Frontal cortex (tissue), 4 donors: ENCODE measurements at places on chromosomes 11 and 22.
A peak's percentile ranks its signal among the peaks of the same experiment; 100 is the strongest.

GRCh38 chr11:122816761-122817520 is 21.4 kb upstream of the CRTAM start:
- DNase-seq: no peak

- peak; percentile 59 for DNase-seq
Observed at GRCh38 chr22:28798810-28799605, 1.4 kb downstream of the XBP1 start.

DNA sequence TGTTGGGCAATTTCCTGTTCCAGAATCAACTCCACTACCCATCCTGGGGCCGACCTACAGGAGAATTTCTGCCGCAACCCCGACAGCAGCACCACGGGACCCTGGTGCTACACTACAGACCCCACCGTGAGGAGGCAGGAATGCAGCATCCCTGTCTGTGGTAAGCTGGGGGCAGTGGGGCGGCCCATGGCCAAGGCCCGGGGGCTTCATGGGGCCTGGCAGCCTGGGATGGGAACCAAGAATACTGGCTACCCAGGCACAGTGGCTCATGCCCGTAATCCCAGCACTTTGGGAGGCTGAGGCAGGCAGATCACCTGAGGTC is 4.3 kb downstream of the F2 start:
- DNase-seq: no peak

- no peak for DNase-seq
Observed at GRCh38 chr11:74106124-74106523, 64.7 kb downstream of the C2CD3 start.

DNA sequence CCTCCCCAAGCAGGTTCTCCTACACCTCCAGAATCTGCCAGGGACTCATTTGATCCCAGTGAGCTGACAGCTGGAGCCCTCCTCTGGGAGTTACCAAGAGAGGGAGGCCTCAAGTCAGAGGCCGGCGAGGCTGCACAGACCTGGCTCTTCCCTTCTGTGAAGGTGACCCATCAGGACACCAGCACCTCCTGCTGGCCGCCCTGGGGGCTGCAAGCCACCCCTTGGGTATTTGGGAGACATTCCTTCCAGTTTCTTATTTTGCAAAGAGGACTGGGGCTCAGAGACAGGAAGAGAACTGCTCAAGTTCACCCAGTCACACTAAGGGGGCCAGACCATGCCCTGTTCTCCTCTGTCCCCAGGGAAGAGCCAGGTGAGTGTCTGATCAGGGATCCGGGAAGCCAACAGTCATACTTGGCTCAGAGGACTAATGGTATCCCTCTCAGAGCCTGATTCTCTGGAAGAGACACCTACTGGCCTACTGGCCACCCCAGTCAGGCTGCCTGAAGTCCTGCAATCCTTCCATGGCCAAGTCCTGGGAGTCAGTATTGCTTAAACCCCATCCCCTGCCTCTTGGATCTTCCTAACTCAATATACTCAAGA is 40.5 kb upstream of the RIC3 start:
- DNase-seq: no peak

DNA sequence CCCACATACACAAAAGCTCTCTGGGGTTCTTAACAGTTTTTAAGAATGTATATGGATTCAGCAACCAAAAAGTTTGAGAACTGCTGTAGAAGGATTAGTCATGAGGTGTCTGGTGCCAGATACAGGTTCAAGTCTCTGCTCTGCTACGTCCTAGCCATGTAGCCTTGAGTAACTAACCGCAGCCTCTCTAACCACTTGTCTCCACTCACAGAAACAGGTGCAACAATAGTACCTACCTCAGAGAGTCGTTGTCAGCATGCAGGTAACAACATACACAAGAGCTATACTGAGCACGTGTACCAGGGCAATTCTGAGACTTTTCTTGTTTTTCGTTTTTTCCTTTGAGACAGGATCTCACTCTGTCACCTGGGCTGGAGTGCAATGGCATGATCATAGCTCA is 26.9 kb downstream of the CBX7 start:
- no peak for DNase-seq

GRCh38 chr22:50326956-50327710 is at the start of gene DENND6B:
Gene DENND6B (minus strand): TSS chr22:50327012. CDS start chr22:50326988, 24 bp downstream.
- DNase-seq: peak; percentile 97

DNA sequence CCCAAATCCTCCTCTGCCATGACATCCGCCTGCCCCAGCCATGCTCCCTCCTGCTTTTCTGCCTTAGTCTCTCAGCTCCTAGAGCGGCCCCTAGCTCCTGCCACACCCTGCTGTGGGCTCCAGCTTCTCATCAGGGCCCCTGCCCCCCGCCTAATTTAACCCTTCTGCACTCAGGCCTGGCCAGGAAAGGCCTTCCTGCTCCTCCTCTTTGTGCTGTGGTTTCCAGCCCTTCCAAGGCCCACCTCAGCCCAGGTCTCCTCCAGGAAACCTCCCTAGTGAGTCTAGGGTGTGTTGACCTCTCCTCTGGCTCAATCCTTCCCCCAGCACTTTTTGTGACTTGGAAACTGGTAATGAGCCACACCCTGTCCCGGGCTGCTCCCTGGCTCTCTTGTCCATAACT is 11.3 kb downstream of the PTPN5 start:
- DNase-seq: no peak

DNA sequence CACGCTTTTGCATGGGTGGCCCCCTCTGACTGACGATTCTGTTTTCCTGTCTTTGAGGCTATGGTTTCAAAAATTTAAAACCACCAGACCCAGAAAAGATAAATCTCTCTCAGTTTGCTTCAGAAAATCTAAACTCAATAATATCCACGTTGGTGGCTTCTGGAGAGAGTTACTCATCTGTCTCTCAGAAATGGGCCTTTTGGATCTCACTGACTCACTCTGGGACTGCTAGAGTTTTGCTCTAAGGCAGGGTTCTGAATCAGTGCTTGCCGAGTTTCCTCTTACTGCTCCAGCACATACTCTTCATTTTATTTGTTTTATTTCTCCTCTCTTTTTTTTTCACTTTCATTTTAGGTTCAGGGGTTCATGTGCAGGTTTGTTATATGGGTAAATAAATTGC is 305.7 kb downstream of the BLID start:
- no peak for DNase-seq

GRCh38 chr11:2186669-2187279 is 15.2 kb upstream of the TH start:
- peak; percentile 54 for DNase-seq

- no peak for DNase-seq
Observed at GRCh38 chr11:94131718-94132115, 3.1 kb downstream of the PANX1 start.

DNA sequence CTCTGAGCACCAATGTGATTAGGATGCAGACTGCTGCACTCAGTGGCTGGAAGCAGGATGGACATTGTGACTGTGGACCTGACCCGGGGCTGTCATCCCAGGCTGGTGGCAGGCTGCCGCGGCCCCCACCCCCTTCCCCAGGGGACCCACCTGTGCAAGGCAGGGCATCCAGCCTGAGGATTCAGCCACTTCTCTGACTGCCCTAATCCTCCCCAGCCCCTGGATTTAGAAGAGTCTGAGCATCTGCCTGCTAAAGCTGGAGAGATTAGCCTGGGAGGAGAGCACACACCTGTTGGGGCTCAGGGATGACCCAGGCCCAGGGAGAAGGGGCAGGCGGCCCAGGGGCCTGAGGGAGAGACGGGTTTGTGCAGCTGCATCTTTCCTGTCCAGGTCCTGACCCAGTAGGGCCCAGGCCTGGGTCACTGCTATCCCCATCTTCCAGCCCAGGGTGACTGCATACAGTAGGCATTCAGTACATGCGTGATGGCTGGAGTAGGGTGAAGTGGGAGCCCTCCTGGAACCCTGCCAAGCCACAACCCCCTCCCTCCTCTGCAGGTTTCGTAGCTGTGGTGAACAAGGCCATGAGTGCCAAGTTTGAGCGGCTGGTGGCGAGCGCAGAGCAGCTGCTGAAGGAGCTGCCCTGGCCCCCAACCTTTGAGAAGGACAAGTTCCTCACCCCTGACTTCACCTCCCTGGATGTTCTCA is 12.1 kb downstream of the DPP3 start:
- no peak for DNase-seq

DNA sequence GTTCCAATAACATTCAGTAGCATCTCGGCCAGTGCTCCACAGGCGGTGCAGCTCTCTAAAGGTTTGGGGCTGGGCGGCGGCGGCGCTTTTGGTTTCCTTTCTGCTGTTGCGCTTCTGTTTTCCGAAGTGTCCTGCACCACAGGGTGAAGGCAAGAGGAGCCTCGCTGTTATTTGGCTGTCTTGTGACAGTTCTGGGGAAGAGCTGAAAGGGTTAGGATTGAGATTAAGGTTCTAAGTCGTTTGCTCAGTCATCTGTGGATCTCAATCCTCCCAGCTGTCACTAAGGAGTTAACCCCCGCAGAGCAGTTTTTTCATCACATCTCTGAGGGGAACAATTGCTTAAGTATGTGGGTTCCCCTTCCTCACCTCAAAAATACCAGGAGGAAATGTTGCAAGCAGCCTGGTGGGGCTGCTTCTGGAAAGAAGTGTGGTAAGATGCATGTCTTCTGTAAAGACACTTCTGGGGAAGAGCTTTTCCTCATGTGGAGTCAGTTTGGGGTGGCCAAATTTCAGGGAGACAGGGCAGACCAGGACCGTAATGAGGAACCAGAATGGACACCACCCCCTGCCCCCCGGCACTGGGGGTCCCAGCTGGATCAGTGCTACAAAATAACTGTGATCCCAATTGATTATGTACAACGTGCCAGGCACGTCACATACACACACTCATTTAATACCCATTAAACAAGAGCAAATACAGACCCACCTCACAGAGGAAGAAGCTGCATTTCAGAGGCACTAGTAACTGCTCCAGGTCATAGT is 14.2 kb downstream of the TMEM121B start:
- DNase-seq: no peak

DNA sequence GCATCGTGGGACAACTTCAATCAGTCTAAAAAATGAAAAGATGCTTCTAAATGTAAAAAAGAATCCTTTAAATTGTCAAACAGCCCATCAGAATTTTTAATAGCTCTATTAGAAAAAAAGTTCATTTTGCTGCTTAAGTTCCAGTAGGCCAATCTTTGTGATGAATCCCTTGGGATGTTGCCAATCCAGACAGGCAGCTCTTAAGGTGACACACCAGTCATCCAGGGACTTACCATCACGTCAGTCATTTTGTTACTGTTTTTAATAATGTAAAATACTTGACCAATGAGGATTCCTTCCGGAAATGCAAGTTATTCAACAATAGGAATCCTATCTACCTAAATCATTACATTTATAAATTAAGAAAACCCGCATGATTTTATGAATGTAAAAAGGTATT is 47.8 kb upstream of the TMEM45B start:
- DNase-seq: no peak

DNA sequence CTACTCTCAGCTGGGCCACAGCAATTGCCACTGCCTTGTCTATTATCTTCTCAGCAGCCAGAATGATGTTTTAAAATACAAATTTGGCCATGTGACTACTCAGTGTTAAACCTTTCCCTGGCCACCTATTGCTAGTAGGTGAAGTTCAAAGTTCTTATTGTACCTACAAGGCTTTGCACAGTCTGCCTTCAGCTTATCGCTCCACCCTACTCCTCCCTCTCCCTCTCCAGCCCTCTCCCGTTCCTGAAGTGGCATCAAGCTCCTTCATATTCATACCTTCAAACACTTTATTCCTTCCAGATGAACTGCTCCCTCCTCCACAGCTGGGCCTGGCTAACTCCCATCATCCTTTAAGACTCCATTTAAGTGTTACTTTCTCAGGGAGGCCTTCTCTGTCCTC is 37.3 kb downstream of the OR10A6 start:
- no peak for DNase-seq

- no peak for DNase-seq
Observed at GRCh38 chr22:27873472-27873871, 45.6 kb downstream of the PITPNB start.

GRCh38 chr22:21902296-21903087 is 35.0 kb upstream of the MAPK1 start:
- DNase-seq: no peak

- no peak for DNase-seq
Observed at GRCh38 chr11:17951685-17952388, 61.0 kb downstream of the SERGEF start.

GRCh38 chr11:65338676-65339075 is 5.0 kb downstream of the DPF2 start:
- DNase-seq: no peak

DNA sequence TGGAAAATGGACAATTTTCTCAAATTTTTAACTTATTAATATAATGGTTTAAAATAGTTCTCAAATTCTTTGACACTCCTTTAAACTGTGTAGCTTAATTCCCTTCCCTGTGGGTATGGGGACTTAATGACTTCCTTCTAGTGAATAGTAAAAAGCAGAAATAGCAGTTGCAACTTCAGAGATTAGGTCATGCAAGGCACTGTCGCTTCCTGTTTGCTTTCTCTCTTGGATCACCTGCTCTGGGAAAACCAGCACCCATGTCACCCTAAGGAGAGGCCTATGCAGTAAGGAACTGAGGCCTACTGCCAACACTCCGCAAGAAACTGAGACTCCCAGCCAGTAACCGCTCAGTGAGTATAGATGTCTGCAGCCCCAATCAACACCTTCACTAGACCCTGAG is 5.5 kb upstream of the PANX3 start:
- DNase-seq: no peak

- DNase-seq: no peak
Observed at GRCh38 chr11:12897867-12898266, 111.2 kb upstream of the RASSF10 start.

GRCh38 chr11:57458410-57459163 is 1.7 kb upstream of the RTN4RL2 start:
- DNase-seq: peak; percentile 61

- DNase-seq: no peak
Observed at GRCh38 chr11:116162886-116163230, 609.9 kb downstream of the BUD13 start.

GRCh38 chr11:12666915-12667314 is 7.3 kb upstream of the TEAD1 start:
- DNase-seq: no peak

GRCh38 chr11:119885067-119885466 is 156.1 kb upstream of the NECTIN1 start:
- no peak for DNase-seq

GRCh38 chr11:34614344-34615104 is 6.4 kb upstream of the EHF start:
- DNase-seq: no peak

- no peak for DNase-seq
Observed at GRCh38 chr22:50034126-50035081, 21.8 kb upstream of the IL17REL start.

DNA sequence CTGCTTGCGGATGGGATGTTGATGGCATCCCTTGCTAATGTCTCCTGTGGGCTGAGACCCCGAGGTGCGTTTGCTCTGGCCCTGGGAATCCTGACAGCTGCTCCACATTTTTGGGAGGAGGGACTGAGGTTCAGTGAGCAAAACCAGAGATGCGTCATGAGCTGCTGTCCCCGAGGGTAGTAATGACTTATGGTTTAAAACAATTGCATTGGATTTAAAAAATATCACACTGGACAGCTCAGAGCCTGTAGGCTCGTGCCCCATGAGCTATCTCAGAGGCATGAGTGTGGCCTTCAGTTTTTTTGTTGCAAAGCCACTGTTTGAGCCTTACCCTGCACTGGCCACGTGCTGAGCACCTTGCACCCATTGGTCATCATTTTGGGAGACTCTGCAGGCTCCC is 20.9 kb upstream of the PARVG start:
- no peak for DNase-seq
